ENCODE measurements at places on chromosomes 5 and 9.

- DNase-seq, result no peak
Measured at GRCh38 chr9:86304236-86304730, 21.9 kb upstream of the ISCA1 start.

GRCh38 chr5:180170106-180170809 lies 38.8 kb downstream of the RASGEF1C start:
- DNase-seq, result no peak

- DNase-seq, result no peak
Measured at GRCh38 chr9:4826417-4827166, 33.8 kb downstream of the RCL1 start.

DNA sequence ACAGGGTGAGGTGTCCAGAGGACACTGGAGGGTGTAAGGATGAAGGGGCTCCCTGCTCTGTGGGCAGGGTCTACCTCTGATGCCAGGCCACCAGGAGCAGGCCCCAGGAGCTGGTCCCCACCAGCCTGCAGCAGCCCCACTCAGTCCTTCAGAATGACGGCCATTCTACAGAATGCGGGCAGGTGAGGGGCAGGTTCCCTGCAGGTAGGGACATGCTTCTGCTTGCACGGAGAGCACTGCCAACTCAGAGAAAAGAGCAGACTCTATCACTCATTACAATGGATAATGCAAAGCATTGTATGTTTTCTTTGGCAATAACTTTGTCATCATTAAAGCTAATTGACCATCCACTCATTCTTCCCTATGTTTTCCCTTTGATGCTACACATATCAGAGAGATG lies 39.0 kb downstream of the DDX31 start:
- no peak for DNase-seq

DNA sequence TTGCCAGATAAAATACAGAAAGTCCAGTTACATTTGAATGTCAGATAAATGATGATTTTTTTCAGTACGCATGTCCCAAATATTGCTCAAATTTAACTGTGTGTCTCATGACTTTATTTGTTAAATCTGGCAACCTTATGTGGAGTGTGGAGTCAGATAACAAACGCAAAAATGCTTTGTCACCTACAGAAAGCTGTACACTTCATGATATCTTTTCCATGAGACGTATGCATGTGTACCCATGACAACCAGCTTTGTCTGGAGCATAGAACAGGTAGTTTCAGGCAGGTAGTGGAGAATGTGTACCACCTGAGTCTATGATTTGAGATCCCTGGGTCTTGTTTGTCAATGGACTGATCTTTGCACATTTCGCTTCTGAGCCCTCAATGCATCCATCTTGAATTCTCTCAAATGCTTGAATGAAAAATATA lies 105.5 kb upstream of the CPEB4 start:
- DNase-seq, result no peak

GRCh38 chr9:297104-297972 lies 82.7 kb downstream of the DOCK8 start:
- DNase-seq, result no peak

DNA sequence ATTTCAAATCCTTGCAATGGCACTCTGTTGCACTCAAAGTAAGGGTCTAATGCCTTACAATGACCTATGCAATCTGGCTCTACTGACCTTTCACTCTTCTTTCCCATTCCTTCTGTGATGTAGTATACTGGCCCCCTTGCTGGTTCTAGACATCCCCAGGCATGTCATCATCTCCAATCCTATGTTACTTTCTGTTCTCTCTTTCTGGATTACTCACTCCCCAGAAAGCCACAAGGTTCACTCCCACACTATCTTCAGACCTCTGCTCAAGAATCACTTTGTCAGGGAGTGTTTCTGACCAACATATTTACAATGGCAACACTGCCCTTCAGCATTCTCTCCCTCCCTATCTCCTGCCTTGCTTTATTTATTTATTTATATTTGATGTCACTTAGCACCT lies 802.2 kb upstream of the WWC1 start:
- DNase-seq, result no peak

DNA sequence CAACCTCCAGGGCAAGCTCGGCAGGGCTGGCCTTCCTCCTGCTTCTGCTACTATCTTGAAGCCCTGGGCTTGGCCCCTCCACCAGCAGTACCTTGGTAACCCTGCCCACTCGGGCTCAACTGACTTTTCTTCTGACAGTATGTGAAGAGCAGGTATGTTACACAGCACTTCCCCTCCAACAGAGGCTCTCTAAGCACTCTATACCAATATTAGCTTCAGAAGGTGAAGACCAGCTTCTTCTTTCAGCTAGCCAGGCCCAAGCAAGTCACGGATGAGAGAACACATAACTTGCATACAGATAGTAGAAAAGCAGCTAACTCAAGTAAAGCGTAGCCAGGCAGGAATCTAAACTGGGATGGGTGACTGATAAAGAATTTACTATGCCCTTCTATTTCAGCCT lies 64.3 kb downstream of the FEM1C start:
- DNase-seq, result no peak

DNA sequence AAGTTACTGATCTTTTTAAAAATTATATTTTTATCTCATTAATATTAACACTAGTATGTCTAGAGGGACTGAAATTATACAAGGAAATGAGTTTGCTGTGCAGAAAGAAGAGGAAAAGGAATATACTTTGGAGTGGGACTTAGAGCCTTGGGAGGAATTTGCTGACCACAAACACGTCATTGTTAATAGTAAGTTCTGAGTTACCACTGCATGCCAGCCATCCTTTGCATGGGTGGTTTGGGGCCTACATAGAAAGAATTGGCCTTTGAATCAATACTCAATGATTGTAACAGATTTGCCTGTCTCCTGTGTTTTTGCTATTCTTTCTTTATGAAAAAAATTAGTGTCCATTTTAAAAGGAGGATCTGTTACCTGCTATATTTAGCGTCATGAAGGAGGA lies 232.6 kb upstream of the TNC start:
- DNase-seq, result no peak

Data from NCI-H187 treated with DMSO at 0.1 percent for 48 hours (cell line).